ENCODE measurements at places on chromosomes 7 and 10.

GRCh38 chr7:112272921-112273561 is 66.5 kb downstream of the ZNF277 start:
- no peak for DNase-seq

DNA sequence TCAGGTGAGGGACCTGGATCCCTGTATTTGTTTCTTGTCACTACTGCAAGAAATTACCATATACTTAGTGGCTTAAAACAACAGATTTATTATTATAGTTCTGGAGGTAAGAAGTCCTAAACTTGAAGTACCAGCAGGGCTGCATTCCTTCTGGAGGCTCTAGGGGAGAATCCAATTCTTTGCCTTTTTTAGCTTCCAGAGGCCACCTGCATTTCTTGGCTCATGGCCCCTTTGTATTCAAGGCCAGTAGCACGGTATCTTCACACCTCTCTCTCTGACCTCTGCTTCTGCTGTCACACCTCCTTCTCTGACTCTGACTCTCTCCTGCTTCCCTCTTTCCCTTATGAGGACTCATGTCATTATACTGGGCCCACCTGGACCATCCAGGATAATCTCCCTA is 2.2 kb upstream of the LHPP start:
- DNase-seq: no peak

DNA sequence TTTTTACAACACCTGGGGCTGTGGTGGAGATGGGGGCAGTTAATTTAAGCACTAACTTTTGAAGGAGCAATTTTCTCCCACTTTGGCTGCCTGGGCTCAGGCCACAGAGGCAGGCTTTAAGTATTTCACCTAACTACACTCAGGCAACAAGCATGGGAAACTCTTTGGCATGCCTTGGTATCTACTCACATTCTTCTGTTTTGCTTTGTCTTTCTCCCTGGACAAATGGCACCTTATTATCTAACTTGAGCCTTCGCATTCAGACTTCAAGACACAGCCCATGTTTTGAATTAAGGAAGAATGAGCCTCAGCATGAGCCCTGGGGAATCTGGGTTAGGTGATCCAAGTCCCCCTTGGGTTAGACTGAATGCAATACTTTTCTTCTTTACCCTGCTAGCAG is 31.8 kb upstream of the BMPER start:
- no peak for DNase-seq

GRCh38 chr10:43679509-43679908 is 30.8 kb upstream of the ZNF32 start:
- no peak for DNase-seq

GRCh38 chr10:22461891-22462290 is 116.6 kb downstream of the SPAG6 start:
- DNase-seq: no peak

DNA sequence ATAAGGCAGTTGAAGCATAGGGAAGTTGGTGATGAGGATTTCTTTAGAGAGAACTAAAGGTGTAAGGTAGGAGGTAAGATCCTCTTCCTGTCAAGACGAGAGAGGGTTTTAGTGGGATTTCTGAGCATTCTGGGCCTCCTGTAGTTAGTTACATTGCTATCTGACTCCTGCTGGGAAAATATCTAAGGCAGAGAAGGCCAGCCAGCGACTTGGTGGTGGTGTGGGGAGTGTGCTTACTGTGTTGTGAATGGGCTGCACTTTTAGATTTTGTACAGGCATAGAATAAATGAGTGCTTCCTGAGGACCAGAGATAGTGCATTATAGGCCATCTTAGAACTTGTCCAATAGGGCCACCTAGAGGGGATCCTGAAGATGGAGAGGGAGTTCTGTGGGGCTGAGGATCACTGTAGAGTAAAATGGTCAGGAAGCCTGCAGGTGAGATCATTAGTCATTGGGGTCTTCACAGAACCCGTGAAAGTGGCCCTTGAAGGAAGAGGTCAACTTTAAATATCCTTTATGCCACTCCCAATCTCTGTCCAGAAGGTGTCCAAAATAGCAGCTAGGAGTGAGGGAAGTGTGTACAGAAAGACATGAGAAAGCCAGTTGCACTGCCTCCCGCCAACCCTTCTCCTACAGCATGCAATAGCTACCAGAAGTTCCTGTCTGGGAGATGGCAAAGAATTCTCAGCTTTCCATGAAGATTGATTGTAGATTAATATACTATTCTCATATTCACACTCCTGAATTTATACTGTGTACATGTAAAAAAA is 266.6 kb downstream of the POLR1F start:
- DNase-seq: no peak

Data from CD4-positive, alpha-beta T cell treated with Interleukin-17A for 1 hour (primary cell).